ENCODE measurements at places on chromosomes 16 and 17.

DNA sequence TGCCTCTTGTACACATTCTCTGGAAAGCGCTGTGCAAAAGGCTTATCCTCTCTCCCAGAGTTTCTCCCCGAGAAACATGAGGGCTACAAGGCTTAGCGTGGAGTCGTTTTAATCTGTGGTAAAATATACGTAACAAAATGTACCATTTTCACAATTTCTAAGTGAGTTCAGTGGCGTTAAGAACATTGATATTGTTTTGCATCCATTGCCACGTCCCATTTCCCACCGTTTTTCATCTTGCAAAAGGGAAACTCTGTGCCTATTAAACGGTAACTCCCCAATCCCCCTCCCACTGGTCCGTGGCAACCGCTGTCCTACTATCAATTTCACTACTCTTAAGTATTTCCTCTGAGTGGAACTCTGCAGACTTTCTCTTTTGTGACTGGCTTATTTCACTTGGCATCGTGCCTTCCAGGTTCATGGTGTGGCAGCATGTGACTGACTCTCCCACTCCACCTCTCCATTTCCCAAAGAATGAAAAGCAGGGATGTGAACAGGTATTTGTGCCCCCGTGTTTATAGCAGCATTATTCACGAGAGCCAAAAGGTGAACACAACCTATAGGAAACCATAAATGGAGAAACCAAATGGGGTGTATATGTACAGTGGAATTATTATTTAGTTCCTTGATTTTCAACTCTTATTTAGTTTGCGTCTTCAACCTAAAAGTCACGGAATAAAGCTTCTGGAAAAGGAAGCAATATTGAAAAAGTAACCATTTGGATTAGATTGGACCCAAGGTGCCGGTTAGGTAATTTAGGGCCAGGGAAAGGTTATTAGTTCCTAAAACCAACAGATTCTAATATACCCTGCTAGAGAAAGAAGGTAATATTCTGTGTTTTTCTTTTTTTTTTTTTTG is 1.1 kb upstream of the USP32 start:
- DNase-seq, result no peak

- no peak for DNase-seq
Observed at GRCh38 chr16:80372341-80372740, 168.5 kb upstream of the DYNLRB2 start.

DNA sequence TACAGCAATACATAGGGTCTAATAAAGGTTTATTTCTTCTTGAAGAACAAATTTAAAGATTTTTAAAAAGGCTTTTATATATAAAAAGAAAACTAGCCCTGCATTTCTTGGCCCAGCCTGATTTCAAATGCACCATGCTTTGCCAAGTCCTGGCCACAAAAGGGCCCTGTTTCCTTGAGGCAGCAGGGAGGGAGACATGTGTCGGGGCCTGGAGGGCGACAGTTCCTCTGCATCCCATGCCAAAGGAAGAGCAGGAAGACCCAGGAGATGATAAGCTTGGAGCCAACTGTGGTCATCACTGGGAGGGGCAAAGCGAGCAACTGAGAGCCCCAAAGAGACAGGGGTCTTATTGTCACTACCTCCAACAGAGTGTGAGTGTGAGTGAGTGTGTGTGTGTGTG is 571.5 kb upstream of the PSMD7 start:
- no peak for DNase-seq

DNA sequence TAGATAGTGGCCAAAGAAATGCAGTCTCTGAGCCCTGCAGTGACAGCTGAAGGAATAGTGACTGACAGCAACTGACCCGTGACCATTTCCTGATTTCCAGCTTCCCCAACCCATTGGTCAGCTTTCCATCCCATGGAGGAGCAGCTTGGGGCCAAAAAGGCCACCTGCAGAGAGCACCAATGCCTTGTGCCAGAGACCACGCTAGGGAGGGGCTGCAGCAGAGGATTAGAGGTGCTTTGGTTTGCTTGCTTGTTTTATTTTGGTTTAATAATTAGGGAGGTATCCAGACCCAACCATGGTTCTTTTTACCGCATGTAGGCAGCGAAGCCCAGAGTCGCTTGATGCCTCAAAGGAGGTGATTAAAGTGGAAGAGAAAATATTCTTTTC is 61.3 kb upstream of the SIAH1 start:
- DNase-seq, result no peak

DNA sequence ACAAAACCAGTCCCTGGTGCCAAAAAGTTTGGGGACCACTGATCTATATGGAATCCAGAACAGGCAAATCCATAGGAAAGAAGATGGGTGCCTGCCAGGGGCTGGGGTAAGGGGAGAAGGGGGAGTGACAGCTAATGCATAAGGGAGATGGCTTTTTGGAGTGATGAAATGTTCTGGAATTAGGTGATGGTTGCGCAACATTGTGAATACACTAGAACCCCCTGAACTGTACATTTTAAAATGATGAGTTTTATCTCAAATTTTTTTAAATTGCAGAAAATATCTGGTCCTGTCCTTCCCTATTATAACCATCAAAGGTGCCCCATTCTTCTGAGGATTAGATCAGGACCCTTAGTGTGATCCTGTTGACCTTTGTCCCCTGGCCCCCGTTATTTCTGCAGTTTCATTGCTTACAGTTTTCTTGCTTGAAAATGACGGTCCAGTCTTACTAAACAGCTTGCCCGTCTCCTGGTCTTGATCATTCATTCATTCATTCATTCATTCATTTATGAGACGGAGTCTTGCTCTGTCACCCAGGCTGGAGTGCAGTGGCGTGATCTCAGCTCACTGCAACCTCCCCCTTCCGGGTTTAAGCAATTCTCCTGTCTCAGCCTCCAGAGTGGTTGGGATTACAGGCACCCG is 4.6 kb downstream of the BCO1 start:
- DNase-seq, result no peak

- no peak for DNase-seq
Observed at GRCh38 chr17:77366206-77366557, 225.4 kb downstream of the SEC14L1 start.

GRCh38 chr16:71807905-71808592 is 585 bp downstream of the AP1G1 start:
- DNase-seq, result no peak

DNA sequence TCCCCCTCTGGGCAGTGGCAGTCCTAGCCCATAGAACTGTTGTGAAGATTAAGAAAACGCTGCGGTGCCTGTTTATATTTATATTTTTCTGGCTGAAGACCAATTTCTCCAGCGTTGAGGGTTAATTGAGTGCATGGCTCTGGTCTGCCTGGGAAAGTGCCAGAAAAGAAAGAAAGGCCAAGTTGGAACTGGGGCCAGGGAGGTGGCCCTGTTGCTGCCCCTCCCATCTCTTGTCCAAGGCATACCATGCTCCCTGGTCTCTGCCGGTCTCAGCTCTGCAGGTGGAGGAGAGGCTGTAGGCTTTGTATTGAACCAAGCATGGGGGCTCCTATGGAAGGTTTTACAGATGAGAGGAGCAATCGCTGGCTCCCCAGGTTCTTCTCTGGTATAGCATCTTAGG is 124.7 kb downstream of the MGAT5B start:
- no peak for DNase-seq

DNA sequence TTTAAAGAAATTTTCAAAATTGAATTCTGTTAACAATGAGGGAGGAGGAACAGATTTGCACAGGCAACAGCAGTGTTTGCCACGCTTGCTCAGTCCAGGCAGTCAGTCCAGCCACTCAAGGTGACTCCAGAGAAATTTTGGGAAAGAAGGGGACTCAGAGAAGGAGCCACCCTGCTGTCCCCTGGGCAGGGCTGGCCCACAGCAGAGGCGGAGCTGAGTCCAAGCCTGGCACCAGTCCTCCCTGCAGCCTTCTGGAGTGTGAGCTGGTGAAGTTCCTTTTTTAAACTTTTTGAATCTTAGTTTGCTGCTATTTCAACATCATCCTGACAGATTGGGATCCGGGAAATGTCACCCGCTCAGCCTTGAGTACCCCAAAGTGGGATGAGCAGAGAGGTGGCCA is 14.5 kb upstream of the SLC47A2 start:
- no peak for DNase-seq

DNA sequence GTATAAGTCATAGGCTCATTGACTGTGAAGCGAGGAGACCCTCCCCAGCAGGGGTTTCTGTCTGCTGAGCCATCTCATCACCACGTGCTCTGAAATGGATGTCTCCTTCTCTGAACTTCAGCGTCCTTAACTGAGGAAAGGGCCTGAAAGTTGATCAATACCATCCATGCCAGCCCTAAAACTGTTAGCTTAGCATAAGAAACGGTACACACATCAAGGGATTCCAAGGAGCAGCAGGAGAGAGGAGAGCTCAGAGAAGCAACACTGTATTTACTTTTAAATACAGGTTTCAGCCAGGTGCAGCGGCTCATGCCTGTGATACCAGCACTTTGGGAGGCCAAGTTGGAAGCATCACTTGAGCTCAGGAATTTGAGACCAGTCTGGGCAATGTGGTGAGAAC is 248.9 kb upstream of the TNRC6C start:
- DNase-seq, result no peak

DNA sequence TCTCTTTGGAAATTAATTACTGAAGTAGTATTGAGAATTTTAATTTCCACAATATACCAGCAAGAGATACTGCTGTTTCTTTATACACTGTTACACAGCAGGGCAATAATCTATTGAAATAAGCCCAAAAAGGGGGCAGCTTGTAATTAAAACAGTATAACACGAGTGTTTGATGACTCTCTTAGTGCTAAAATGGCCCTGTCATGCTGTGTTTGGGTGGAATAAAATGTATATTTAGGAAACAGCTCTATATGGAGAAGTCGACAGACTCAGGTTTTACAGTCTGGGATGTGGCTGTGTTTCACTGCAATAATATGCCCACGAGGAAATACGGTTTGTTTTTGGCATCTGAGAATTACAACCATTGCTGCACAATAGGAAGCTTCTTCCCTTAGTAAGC is 537.7 kb upstream of the HSBP1 start:
- DNase-seq, result no peak

DNA sequence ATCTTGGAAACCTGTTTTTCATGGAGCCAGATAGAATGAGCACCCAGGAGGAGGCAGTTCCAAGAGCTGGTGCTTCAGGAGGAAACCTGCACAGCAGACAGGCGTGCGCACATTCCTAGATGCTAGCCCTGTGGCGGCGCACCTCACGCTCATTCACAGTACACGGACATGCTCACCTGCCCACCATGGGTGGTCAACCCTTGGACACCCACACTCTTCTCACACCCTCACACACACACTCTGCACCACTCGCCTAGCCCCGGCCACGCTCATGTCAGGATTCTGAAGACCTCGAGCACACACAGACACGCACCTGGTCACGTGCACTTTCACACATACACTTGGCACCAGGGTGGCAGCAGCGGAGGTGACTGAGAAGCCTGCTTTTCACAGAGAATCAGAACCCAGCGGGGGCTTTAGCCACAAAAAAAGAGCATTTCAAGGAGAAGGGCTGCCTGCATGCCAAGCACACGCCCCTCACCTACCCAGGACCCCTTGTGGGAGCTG is 28.6 kb downstream of the RAI1 start:
- no peak for DNase-seq

DNA sequence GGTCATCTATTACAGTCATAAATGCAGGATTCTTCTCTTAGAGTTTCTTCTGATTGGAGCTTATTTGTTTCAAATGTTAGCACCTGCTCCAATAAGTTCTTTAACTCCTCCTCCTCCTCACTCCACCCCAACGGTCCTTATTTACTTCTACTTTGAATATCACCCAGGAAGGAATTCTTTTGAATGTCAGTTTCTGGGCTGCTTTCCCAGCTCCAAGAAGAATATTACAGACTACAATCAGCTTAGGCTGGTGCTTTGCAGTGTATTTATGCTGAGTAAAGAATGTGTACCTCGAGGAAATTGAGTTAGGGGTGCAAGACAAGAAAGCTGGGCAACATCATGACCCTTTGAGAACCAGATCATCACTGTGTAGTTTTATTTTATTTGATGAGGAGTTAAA is 30.8 kb downstream of the MAP3K3 start:
- DNase-seq, result no peak

DNA sequence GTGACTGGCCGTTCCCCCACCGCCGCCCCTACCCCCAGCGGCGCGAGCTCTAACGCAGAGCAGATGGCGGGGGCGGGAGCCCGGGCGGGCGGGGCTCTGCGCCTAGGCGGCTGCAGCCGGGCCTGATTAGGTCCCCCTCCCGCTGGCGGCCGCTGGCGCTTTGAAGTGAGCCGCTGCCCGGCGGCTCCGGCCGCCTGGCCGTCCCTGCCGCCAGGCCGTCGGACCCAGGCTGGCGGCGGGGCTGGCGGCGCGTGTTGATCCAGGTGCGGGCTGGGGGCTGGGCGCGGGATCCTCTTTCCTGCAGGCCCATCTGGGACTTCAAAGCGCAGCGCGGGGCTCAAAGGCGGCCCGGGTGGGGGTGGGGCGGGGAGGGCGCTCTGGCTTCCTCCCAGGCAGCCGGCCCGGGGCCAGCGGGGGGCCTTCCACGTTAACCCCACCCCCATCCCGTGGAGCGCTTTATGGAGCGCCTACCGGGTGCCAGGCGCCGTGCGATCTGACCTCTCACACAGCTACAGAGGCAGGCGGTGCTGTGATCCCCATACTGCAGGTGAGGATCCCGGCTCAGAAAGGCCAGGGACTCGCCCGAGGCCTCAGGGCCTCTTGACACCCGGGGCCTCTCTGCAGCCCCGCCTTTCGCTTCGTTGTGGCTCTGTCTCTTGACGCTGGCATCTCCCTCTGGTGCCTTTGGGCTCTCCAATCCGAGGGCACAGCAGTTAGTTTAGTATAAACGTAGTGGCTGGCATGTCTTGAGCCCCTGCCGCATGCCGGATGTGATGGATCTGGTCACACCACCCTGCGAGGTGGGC is 80.0 kb upstream of the NKD1 start:
- DNase-seq, result no peak

DNA sequence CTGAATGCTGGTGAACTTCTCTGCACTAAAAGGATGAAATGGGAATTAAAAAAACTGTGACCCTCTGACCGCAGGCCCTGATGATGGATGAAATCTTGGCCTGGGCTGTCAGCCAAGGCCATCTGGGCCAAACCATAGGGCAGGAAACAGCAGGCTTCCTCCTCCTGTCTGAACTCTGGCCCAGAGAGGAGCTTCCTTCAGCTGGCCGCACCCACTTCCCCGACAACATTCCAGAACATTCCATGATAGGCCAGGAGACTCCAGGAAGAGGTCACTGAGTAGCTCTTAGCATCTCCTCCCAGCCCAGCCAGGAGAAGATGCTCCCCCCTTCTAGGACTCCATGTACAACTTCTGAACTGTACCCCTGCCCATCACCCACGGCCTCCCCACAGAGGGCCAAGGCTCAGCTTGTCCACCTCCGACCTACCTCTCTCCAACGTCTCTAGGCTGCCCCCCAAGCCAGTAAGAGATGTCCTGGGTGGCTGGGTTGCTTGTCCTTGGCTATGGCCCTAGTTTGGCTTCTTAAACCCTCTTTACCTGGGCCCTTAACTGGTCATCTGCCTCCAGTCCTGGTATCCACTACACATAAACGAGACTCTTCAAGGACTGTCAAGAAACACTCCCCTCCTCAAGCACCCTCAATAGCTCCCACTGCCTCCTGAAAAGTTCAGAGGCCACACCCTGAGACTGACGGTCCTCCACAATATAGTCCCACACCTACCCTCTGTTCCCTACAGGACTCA is 1.7 kb downstream of the RPH3AL start:
- DNase-seq, result no peak

Measured in NCI-H1417 treated with DMSO at 0.1 percent for 48 hours (cell line).